ENCODE measurements at places on chromosomes 11 and 22.

DNA sequence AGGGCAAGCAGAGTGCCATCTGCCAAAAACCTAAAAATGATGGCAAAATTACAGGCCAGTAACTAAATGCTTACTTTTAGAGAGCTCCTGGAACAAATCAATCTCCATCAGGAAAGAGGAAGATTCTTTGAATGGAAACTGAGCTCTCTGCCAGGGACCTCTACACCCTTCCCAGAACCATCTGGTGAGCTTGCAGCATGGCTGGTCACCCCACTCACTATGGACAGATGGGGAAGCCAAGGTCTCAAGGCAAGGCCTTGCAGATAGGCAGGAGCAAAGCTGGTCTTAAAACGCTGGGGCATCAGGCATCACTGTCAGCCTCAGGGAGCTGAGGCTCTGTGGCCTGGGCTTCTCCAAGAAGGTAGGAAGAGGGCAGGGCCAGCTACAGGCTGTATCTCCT, 36.2 kb downstream of the SERGEF start:
- no peak for DNase-seq

DNA sequence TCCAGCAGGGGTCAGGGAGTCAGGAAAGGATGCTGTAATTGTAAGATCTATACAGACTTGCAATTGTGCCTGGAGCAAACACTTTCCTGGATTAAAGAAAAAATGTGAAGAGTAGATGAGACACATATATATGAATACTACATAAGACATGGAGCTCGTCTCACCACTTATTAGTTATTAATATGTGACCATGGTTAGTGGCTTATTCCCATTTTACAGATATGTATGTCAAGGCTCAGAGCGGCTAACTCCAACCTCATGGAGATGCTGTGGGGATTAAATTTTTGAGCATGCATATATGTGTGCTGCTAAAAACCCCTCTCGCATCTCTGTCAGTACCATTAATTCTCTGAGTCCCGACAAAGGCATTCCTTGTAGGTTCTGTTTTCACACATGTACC, 125.7 kb downstream of the SLC1A2 start:
- DNase-seq: no peak

- DNase-seq: no peak
Observed at GRCh38 chr11:107787733-107788132, 70.9 kb downstream of the SLC35F2 start.

DNA sequence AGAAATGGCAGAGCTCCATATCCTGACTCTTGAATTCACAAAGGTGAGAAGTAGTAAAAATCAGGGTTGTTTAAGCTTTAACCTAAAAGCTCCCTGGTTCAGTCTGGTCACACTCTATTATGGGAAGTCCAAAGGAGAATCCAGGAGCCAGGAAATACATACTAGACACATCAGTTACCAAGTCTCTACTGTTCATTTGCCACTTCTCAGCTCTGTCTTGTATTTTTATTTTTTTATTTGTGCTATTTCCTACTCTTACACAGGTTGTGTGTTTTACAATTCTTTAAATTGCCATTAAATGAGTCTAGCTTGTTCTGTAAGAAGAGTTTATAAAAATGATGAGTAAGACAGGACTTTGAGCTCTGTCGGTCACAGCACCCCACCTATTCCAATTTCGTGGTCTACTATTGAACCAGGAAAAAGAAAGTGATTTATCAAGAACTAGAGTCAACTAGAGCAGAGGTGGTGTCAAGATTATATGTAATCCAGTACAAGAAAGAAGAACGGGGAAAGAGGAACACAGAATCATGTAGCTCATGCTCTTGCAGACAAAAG, 9.7 kb downstream of the MS4A12 start:
- DNase-seq: no peak

- DNase-seq: no peak
Observed at GRCh38 chr11:12142176-12142575, 31.8 kb downstream of the MICAL2 start.

DNA sequence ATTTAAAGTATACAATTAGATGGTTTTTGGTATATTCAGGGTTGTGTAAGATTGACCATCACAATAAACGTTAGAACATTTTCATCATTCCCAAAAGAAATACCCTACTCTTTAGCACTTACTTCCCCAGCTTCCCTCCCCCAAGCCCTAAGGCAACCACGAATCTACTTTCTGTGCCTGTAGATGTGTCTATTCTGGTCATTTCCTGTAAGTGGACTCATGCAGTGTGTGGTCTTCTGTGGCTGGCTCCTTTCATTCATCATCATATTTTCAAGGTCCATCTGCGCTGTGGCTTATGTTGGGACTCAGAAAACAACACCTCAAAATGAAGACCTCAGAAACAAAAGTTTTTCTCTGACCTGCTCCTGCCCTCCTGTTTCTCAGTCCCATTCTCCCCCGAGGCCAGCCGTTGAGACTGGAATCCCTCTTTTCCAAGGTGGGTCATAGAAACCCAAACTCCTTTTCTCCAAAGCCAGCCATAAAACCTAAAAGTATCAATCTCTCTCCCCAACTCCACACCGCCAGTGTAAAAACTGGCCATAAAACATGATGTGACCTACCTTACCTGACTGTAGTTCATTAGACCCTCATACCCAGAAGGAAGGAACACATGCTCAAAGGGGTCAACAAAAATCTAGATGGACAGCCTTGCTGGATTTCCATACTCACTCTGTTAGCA, 12.9 kb upstream of the TMPRSS13 start:
- DNase-seq: no peak
